T-helper 9 cell (primary cell): ENCODE measurements at places on chromosomes 16 and 17.
A peak's percentile ranks its signal among the peaks of the same experiment; 100 is the strongest.

DNA sequence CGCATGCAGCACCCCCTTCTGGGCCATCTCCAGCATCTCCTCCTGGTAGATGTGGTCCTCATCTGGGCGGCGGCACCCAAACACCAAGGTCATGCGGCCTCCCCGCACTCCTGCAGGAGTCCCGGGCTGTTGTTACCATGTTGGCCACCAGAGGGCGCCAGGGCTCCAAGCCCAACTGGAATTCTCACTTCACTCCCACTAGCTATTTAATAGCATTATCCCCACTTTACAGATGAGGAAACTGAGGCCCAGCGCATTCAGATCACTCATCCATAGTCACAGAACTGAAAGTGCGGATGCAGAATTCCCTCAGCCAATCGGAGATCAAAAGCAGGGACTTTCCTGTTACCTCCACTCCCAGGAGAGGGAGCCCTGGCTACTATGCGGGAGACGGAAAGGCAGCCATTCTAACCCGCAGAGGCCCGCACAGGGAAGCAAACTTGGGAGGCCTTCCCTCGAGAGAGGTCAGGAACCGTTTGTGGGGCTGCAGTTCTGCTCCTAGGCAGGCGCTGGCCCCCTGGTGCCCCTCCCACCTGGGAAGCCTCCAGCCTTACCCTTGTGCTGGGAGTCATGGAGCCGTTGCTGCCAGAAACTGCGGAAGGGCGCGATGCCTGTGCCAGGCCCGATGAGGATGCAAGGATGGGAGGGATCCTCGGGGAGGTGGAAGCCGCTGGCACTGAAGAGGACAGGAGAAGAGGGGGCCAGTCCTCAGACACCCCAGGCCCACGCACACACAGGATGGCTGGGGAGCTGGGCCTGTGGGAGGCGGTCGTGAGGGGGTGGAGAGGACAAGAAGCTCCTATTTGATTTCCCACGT is 40.1 kb downstream of the NOS2 start:
- DNase-seq: peak; percentile 69

- no peak for DNase-seq
Observed at GRCh38 chr17:62109924-62110323, 44.8 kb upstream of the MED13 start.

DNA sequence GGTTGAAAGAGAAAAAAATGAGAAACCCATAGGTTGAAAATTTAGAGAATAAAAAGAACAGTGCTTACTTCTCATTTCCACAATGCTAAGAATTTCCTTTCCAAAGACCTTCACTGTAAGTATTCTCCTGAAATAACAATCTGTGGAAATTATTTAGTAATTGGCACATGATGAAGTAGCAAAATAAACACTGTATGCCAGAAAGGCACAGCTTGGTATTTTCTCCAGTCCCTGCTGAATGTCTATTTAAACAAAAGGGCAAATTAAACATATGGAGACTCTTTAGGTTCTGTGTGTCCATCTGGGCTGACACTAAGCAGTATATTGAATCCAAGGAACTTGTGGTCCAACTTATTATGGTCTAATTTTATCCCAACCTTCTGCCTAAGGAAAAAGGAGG is 46.1 kb downstream of the CHCT1 start:
- DNase-seq: no peak

- no peak for DNase-seq
Observed at GRCh38 chr16:75079346-75079926, 37.1 kb downstream of the LDHD start.

GRCh38 chr17:17935321-17936271 is 36.6 kb downstream of the TOM1L2 start:
- DNase-seq: no peak

GRCh38 chr17:3896968-3897235 is 4.0 kb upstream of the CAMKK1 start:
- DNase-seq: no peak

- no peak for DNase-seq
Observed at GRCh38 chr17:57260325-57261083, 4.2 kb downstream of the MSI2 start.

- no peak for DNase-seq
Observed at GRCh38 chr16:56111100-56111499, 80.2 kb upstream of the GNAO1 start.

DNA sequence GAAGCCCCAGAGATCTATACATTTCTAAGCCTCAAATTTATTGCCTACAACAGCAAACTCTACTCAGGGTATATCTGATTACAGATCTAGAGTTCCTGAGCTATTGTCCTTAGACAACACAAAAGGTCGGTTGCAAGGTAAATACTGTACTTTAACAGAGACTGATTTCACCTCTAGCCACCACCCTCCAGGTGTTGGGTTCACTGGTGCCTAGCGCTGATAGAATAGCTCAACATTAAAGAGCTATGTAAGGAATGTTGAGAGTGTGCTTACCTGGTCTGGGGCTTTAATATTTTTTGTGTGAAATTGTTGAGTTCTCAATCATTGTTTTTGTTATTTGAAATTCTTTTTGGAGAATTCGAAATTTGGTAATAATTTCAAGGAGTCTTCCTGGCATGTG is 277.0 kb upstream of the PSMD7 start:
- no peak for DNase-seq

DNA sequence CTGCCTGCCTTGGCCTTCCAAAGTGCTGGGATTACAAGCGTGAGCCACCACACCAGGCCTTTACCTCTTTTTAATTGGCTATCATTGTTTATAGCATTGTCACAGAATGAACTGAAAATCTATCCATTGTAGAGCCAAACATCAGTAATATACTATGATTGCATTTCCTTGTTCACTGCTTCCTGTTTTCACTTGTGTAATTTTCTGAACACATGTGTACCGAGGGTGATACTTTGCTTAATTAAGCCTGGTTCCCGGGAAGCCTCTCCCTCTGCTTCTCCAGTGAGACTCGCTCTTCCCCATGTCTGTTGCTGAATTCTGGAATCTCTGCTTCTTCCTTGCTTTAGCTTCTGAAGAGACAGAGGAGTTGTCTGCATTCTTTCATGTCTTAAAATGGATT is 33.1 kb downstream of the POLR3E start:
- no peak for DNase-seq

DNA sequence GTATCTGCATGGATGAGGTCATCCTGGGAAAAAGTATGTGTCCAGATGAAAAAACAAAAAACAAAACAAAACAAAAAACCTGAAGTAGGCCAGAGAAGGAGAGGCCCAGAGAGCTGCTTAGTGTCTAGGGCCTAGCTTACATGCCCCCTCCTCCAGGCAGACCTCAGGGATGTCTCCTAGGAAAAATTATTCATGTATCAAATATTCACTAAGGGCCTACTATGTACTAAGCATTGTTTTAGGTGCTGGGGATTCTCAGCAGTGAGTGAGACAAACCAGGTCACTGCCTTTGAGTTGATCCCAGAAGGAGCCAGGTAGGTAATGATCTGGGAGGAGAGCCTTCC is 49.5 kb downstream of the IRX6 start:
- DNase-seq: no peak

- no peak for DNase-seq
Observed at GRCh38 chr16:47377154-47377553, 83.7 kb downstream of the ITFG1 start.

DNA sequence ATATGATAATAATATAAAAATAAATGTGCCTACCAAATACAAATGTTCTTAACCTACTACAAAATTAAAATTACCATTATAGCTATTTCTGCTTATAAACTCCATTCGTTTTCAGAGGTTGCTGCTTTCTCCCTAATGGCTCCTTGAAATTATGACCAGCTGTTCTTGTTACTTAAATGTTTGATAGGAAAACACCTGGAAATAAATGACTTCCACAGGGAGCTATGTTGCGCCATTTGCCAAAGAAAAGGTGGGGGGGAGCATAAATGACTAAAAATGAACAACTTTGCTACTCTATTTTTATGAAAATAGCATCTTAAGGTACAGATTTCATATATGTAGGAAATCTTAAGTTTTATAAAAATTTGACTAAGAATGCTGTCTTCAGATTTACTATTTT is 157.5 kb upstream of the MON1B start:
- DNase-seq: no peak

DNA sequence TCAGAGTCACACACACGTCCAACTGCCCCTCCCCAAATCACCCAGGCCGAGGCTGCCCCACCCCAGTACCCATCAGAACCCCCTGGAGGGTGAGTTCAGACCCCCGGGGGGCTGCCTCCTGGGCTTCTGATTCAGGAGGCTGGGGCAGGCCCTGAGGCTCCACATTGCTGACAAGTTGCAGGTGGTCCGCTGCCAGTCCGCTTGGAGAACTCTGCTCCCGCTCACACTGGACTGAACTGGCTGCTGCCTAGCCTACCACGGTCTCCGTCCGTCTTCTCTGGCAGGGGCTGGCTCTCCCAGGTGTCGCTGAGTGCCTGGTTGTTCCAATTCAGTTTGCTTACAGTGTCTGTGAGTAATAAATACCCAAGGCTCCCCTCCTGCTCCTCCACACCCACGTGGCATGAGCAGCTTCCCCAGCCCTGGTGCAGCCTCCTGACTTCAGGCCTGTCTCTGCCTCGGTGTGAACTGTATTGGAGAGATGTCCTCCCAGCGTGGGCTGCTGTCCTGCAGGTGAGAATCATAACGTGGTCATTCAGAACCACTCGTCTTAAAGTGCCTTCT is 163.4 kb downstream of the LAT start:
- DNase-seq: no peak

DNA sequence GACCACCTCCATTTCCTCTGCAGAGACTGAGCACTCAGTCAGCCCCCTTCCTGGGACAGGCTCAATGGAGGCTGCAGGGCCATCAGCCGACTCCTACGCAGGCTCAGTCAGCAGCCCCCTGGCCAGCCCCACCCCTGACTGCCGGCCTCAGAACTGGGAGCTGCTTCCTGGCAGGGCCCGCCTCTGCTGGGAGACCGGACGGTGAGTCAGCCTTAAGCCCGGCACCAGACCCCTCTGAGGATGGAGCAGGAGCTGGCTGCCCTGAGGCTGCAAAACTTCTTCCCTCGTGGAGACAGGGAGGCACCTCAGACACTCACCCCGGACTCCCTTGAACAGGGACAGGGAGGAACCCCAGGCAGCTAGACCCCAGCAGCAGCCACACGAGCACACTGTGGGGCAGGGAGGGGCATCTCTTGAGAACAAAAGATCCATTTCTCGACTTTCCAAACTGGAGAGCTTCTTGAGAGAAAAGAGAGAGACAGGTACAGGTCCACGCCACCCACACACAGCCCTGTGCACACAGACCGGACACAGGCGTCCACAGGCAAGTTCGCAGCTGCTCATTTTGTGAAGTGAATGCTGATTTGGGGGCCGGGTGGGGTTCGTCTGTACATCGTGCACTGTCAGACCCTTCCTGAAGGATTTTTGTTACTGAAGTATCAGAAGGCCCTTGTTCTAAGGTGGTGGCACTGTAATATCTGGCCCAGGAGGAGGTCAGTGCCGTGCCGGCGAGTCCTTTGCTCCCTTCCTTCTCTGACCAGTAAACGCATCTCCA is 1.3 kb upstream of the TUBB3 start:
- no peak for DNase-seq

DNA sequence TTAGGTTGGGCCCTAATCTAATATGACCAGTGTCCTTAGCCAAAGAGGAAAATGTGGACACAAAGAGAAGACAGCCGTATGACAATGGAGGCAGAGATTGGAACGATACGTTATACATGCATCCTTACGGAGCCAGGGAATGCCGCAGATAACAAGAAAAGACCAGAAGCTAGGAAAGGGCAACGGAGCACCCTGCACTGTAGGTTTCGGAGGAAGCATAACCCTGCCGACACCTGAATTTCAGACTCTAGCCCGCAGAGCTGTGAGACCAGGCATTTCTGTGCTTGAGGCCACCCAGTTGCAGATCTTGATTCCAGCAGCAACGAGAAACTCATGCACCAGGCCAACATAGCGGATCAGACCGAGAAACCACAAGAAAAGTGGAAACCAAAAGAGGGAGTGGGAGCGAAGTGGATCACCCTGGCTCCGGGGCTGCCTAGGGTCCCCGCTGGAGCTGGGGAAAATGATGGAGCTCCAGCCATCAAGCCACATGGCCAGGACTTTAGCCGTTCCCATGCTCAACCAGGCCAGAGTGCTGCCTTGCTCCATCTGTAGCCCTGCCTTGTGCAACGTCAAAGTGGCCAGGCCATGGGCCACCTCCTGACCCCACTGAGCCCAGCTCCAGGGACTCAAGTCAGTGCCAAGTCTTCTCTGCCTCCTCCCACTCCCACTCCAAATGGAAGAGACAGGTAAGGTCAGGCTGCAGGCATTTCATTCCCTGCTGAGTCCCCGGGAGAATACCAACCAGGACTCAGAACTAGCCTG is 51.7 kb upstream of the RPL38 start:
- DNase-seq: no peak

DNA sequence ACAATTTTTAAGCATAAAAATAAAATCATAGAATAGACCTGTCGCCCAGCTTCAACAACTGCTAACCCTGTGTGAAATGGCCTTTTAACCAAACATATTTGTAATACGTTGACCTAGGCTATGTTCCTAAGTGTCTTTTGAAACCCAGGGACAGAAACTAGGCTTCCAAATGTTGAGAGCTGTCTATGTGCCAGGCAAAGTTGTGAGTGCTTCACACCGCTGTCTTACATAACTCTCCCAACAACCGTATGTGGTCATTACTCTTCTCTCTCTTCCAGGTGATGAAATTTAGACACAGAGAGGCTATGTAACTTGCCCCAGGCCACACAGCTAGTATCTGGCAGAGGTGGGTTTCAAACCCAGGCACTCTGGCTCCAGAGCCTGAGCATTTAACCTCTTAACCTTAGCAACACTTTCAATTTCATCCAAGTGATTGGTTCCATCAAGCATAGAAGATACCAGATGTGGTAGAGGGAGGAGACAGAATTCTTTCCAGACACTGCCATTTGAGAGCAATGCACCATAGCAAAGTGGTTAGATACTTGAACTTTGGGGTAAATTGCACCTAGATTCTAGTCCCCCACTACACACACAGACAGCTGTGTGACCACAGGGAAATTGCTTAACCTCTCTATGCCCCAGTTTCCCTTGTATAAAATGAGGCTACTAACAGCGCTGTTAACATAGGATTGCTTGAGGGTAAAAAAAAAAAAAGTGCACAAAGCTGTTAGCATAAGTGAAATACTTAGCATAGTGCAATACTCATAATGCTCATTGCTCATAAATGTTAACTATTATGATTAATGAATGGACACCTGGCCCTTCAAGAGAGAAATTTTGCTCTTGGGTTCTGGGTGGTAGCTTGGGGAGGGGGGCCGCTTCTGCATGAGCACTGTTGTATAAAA is 160.6 kb downstream of the IRX3 start:
- DNase-seq: no peak

GRCh38 chr17:7855660-7856010 is 769 bp downstream of the TMEM88 start:
- DNase-seq: no peak
